ENCODE measurements at places on chromosomes 7 and 10.

DNA sequence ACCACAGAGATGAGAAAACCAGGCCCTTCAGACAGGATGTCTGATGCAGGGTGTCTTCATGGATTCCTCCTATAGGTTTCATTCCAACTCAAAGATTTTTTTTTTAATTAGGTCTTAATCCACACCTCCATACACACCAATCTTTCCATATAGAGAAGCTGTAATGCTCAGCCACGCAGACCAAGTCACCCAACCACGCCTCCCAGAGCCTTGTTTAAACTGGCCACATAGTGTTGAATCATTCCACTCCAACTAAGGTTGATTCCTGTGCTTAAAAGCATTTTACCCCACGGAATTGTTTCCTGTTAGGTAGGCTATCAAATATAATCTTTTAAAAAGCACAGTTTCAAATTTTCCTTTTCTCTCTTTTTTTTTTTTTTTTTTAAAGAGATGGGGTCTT, 153.6 kb downstream of the TYW1B start:
- DNase-seq: no peak

DNA sequence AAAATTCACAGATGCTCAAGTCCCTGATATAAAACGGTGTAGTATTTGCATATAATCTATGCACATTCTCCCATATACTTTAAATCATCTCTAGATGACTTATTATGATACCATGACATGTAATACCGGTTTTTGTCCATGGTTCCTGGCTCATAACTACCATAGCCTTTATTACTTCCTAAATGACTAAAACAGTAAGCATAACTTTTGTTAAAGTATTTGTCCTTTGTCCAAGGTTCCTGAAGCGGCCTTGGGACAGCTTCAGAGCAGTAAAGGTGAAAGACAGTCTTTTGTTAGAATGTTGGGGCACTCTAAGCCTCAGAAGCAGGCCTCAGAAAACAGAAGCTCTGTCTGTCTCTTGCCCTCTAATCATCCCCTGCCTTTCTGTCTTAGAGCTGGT, 4.0 kb downstream of the CRCP start:
- no peak for DNase-seq

DNA sequence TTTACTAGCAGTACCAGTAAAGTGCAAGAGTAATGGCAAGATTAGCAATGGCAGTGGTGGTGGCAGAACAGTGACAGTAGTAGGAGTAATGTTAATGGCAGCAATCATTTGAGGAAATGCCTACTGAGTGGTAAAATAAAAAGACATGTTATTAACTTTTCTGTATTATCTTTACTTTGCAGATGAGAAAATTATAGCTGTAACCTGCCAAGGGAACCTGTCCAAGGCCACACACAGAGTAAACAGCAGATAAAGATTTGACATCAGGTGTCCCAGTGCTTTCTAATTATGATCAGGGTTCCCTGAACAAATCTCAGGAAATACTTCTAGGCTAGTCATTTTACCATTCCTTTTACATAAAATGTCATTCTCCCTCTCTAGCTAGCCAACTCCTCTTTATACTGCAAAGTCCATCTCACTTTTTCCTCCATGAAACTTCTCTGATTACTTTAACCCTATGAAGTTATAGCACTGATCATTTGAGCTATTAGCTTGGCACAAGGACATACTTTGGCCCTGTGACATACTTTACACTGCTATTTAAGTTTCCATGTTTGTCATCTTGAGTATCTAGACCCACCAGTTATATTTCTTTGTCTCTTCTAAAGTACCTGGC, 219.1 kb downstream of the TAX1BP1 start:
- no peak for DNase-seq

GRCh38 chr7:118259115-118259514, 34.6 kb downstream of the ANKRD7 start:
- DNase-seq: no peak

DNA sequence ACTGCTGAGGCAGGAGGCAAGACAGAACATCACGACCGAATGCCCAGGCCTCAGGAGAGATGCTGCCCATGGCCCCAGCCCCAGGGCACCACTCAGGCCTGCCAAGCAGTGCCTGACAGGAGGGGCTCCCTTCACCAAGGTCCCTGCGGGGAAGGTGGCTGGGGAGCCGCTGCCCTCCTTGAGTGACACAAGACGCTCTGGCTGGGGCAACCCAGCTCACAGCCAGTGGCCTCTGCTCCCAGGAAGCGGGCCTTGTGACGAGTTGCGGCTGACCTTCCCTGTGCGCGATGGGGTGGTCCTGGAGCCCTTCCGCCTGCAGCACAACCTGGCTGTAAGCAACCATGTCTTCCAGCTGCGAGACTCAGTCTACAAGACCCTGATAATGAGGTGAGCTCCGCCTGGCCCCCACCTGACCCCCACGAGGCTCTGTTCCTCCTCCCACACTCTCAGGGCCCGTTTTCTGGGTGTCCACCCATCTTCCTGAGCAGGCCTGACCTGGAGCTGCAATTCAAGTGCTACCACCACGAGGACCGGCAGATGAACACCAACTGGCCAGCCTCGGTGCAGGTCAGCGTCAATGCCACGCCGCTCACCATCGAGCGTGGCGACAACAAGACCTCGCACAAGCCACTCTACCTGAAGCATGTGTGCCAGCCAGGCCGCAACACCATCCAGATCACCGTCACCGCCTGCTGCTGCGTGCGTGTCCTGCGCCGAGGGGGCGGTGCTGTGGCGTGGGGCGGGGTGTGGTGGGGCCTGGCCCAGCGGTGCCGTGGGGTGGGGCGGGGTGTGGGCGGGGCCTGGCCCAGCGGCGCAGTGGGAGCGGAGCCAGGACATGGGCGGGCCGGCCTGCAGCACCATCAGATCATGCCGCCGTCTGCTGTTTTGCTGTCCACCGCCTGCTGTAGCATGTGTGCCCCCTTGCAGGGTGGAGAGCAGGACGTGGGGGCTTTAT, 12.8 kb downstream of the ZMIZ2 start:
- no peak for DNase-seq

- no peak for DNase-seq
Observed at GRCh38 chr7:75968561-75969001, 25.8 kb downstream of the TMEM120A start.
